ENCODE measurements at places on chromosomes 16 and 17.

- H3K4me3 ChIP-seq = no peak overlapping the region
- H3K27ac ChIP-seq = no peak overlapping the region
- H3K4me1 ChIP-seq = no peaks in the 10 kb centered on the region
- peaks cover 52% of the 10 kb centered on the region for H3K36me3 ChIP-seq
- no peak for DNase-seq
Observed at GRCh38 chr17:16023881-16024280, 24.3 kb downstream of the TTC19 start.

DNA sequence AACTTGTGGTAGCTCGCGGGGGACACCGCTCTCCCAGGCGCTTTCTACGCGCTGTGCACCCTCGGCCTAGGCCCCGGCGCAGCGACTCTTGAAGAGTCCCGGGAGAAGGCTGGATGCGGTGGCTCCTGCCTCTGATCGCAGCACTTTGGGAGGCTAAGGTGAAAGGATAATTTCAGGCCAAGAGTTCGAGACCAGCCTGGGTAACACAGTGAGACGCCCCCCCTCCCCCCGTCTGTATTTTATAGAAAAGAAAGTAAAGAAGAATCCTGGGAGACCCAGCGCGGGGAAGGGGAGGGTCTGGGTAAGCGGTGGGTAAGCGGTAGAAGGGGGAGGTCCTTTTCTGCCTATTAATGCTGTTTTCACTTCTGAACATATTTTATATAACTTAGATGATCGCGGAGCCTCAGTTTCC is 486 bp upstream of the PLLP start:
- H3K4me3 ChIP-seq = peak overlapping the region; percentile 65
- H3K4me1 ChIP-seq = peaks cover 3% of the 10 kb centered on the region
- no peak overlapping the region for H3K27ac ChIP-seq

- H3K27me3 ChIP-seq = no peaks in the 10 kb centered on the region
- H3K4me1 ChIP-seq = peaks cover 21% of the 10 kb centered on the region
- peak overlapping the region; percentile 98 for H3K4me3 ChIP-seq
- H3K27ac ChIP-seq = peak overlapping the region; percentile 89
- no peak for DNase-seq
Observed at GRCh38 chr17:50719924-50720794, 756 bp downstream of the LUC7L3 start.

DNA sequence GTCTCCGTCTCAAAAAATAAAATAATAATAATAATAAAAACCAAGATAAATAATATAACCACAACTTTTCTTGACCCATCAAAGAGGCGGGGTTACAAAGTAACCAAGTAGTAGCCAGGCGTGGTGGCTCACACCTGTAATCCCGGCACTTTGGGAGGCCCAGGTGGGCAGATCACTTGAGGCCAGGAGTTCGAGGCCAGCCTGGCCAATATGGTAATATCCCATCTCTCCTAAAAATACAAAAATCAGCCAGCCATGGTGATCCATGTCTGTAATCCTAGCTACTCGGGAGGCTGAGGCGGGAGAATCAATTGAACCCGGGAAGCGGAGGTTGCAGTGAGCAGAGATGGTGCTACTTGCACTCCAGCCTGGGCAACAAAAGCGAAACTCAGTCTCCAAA is 45.3 kb downstream of the ADCY9 start:
- no peaks in the 10 kb centered on the region for H3K4me1 ChIP-seq
- no peak for DNase-seq
- H3K27me3 ChIP-seq = no peaks in the 10 kb centered on the region
- H3K4me3 ChIP-seq = no peak overlapping the region
- no peaks in the 10 kb centered on the region for H3K36me3 ChIP-seq
- no peak overlapping the region for H3K27ac ChIP-seq

DNA sequence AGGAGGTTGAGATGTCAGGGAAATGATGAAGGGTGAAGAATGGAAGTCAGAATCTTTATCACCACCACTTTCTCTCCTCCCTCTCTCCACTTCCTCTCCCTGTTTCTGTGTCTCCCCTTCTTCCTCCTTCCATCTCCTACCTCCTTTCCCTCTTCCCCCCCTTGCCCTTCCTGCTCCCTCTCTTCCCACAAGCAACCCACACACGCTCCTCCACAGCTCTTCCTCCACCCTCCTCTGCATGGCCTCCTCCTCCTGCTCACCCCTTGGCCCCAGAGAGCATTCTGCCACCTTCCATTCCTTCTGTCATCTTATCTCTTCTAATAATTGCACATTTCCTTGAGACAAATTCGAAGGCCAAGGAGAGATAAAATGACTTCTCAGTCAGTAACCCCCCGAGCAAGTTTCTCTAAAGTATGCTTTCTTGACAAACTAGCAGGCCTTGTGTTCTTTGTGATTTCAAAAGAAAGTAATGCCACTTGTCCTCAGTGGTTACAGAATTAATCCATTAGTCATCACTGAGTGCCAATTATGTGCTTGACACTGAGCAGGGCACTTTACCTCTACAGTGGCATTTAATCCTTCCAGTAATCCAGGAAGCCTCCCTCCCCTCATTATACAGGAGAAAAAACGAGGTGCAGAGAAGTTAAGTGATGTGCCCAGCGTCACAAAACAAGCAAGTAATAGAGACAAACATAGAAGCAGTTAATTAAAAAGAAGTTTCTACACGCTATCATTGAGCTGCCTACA is 72.3 kb upstream of the CCL1 start:
- no peak overlapping the region for H3K4me3 ChIP-seq
- peak overlapping the region; percentile 30 for H3K27ac ChIP-seq
- peaks cover 29% of the 10 kb centered on the region for H3K4me1 ChIP-seq
- no peaks in the 10 kb centered on the region for H3K36me3 ChIP-seq
- no peak for DNase-seq

GRCh38 chr16:85707528-85708095 is 18.9 kb upstream of the GINS2 start:
- no peak overlapping the region for H3K4me3 ChIP-seq
- H3K36me3 ChIP-seq = peaks cover 4% of the 10 kb centered on the region
- peaks cover 5% of the 10 kb centered on the region for H3K27me3 ChIP-seq
- H3K27ac ChIP-seq = no peak overlapping the region
- DNase-seq = no peak

GRCh38 chr17:61219460-61219859 is 180.2 kb upstream of the TBX2 start:
- no peak overlapping the region for H3K4me3 ChIP-seq
- no peaks in the 10 kb centered on the region for H3K36me3 ChIP-seq
- H3K4me1 ChIP-seq = peaks cover 49% of the 10 kb centered on the region
- H3K27me3 ChIP-seq = peaks cover 4% of the 10 kb centered on the region
- no peak overlapping the region for H3K27ac ChIP-seq

DNA sequence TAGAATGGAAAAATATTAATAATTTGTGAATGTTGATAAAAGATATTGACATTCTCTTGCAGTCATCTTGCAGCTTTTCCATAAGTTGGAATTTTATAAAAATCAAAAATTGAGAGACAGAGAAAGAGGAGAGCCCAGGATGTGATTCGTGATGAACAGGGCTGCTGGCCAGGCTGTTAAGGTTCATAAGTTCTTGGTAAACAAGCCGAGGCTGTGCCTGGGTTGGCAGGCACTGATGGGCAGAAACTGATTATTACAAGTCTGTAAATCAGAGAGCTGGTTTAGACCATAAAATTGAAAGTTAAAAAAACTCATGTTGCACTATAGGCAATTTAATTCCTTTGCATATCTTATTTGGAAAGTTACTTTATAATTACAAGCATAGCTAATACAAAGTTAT is 533.7 kb downstream of the HAPSTR1 start:
- H3K4me1 ChIP-seq = no peaks in the 10 kb centered on the region
- H3K27ac ChIP-seq = no peak overlapping the region
- no peak for DNase-seq
- no peaks in the 10 kb centered on the region for H3K36me3 ChIP-seq
- H3K4me3 ChIP-seq = no peak overlapping the region

DNA sequence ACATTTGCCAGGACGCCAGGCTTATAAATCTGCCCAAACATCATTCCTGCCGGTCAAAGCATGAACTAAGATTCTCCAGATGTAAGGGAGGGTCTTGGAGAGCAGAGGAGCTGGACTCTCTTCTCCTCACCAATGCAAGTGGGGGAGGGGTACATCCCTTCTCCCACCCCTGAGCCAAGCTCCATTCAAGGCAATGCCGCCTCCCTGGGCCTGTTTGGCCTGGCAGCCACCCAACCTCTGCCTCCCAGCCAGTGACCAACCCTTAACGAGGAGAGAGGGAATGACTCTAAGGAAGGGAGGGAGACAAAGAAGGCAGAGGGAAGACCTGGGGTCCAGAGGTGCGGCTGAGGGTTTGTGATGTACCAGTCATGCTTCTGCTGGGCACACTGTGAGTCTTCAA is 13.8 kb downstream of the C17orf50 start:
- H3K4me1 ChIP-seq = peaks cover 27% of the 10 kb centered on the region
- H3K27ac ChIP-seq = no peak overlapping the region
- no peak overlapping the region for H3K4me3 ChIP-seq
- DNase-seq = no peak
- peaks cover 13% of the 10 kb centered on the region for H3K27me3 ChIP-seq

DNA sequence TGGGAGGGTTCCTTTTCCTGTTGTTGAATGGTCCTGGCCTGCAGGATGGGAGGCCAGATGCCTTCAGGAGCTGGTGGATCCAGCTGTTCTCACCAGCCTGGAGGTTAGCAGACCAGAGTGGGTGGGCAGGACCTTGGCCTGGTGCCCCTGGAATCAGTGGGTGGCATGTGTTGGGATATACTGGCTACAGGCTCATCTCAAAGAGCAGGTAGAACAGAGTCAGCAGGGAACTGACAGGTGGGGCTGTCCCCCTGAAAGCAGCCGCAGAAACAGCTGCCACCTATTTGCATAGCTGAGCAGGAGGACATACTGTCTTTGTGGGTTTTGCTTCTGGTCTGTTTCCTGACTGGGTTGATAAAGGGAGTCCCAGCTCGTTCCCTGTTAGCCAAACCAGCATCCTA is 144.1 kb downstream of the RAB11FIP4 start:
- H3K27me3 ChIP-seq = peaks cover 6% of the 10 kb centered on the region
- no peaks in the 10 kb centered on the region for H3K36me3 ChIP-seq
- no peak overlapping the region for H3K4me3 ChIP-seq
- DNase-seq = no peak
- H3K27ac ChIP-seq = no peak overlapping the region

- H3K27ac ChIP-seq = no peak overlapping the region
- peaks cover 2% of the 10 kb centered on the region for H3K4me1 ChIP-seq
- H3K27me3 ChIP-seq = peaks cover 2% of the 10 kb centered on the region
- H3K4me3 ChIP-seq = no peak overlapping the region
- DNase-seq = no peak
- no peaks in the 10 kb centered on the region for H3K36me3 ChIP-seq
Observed at GRCh38 chr17:77726549-77727006, 231.9 kb upstream of the TNRC6C start.

DNA sequence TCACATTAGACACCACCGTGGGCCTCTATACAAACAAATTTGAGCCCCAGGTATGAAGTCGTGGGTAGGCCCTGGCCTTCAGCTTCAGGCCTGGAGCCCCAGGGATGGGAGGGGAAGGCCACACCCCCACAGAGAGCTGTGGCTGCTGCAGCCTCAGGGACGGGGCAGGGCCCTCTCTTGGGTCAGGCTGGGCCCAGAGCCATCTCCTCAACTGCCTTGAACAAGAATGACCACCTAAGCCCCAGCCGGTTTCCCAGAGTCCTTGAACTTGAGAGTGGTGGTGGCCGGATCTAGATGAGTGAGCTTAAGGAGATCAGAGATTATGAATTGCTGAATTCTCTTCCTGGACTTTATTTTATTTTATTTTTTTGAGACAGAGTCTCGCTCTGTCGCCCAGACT is 18.6 kb downstream of the SCNN1B start:
- H3K27me3 ChIP-seq = no peaks in the 10 kb centered on the region
- no peak overlapping the region for H3K4me3 ChIP-seq
- H3K36me3 ChIP-seq = no peaks in the 10 kb centered on the region
- H3K27ac ChIP-seq = no peak overlapping the region
- H3K4me1 ChIP-seq = no peaks in the 10 kb centered on the region

DNA sequence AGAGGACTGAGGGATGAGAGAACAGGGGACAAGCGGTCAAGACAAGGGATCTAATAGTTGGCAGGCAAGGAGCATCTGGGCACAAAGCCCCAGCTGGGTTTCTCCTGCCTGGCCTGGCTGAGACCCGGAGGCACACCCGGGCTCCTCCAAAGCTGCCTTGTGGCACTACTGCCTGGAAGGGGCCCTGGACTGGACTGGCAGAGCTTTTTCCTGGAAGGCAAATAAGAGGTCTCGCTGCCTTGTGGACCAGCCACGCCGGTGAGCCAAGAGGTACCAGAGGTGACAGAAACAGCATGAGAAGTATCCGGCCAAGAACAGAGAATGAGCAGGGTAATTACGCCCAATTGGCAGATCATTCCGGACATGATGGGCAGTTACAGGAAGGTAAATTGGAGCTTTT is 64.6 kb downstream of the GTF3C1 start:
- H3K27me3 ChIP-seq = no peaks in the 10 kb centered on the region
- DNase-seq = no peak
- H3K4me1 ChIP-seq = no peaks in the 10 kb centered on the region
- H3K27ac ChIP-seq = no peak overlapping the region

GRCh38 chr16:25038239-25038954 is 23.2 kb upstream of the ARHGAP17 start:
- H3K36me3 ChIP-seq = no peaks in the 10 kb centered on the region
- no peak overlapping the region for H3K27ac ChIP-seq
- no peak overlapping the region for H3K4me3 ChIP-seq
- peaks cover 2% of the 10 kb centered on the region for H3K27me3 ChIP-seq
- DNase-seq = no peak

DNA sequence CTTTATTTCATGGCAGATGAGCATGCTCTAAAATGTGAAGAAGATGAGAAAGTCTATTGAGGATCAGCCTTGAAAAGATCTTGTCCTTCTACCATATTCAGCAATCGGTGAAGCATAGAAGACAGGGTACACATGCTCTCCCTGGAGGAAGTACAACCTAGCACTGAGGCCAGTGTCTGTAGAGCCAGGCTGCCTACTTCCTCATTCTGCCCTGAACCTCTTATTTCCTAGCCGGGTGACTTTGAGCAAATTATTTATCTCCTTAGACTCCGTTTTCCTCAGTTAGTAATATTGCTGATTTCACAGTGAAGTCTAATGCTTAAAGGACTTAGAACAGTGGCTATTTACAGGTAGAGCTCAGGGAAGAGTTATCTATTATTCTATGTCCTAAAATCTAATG is 58.4 kb downstream of the TMEM100 start:
- H3K4me1 ChIP-seq = peaks cover 38% of the 10 kb centered on the region
- no peaks in the 10 kb centered on the region for H3K27me3 ChIP-seq
- no peak overlapping the region for H3K27ac ChIP-seq
- no peaks in the 10 kb centered on the region for H3K36me3 ChIP-seq
- H3K4me3 ChIP-seq = no peak overlapping the region
- DNase-seq = no peak

- H3K4me3 ChIP-seq = peak overlapping the region; percentile 40
- peak overlapping the region; percentile 3 for H3K27ac ChIP-seq
- peaks cover 9% of the 10 kb centered on the region for H3K36me3 ChIP-seq
- H3K4me1 ChIP-seq = peaks cover 15% of the 10 kb centered on the region
Observed at GRCh38 chr17:9666461-9667050, 21.2 kb downstream of the USP43 start.

- H3K4me3 ChIP-seq = no peak overlapping the region
- H3K36me3 ChIP-seq = no peaks in the 10 kb centered on the region
- H3K27me3 ChIP-seq = peaks cover 11% of the 10 kb centered on the region
- H3K27ac ChIP-seq = no peak overlapping the region
- peaks cover 3% of the 10 kb centered on the region for H3K4me1 ChIP-seq
- DNase-seq = no peak
Observed at GRCh38 chr16:50473356-50473945, 74.7 kb upstream of the NKD1 start.
